ENCODE measurements at places on chromosomes 6 and 20. TPM values are rescaled to one million over a fixed set of nuclear protein-coding genes. Genes with fewer than 3 reads are reported as not detected.

Gene MLN
- total RNA-seq: not detected

Gene TRIM10
- total RNA-seq: 0.17 TPM

Gene TFAP2B
- not detected for total RNA-seq

Gene LRFN2
- not detected for total RNA-seq

Gene HDGFL1
- total RNA-seq: not detected

Gene MAP7
- 1.9 TPM for total RNA-seq

Gene ZCCHC3
- total RNA-seq: 29.9 TPM

DNA sequence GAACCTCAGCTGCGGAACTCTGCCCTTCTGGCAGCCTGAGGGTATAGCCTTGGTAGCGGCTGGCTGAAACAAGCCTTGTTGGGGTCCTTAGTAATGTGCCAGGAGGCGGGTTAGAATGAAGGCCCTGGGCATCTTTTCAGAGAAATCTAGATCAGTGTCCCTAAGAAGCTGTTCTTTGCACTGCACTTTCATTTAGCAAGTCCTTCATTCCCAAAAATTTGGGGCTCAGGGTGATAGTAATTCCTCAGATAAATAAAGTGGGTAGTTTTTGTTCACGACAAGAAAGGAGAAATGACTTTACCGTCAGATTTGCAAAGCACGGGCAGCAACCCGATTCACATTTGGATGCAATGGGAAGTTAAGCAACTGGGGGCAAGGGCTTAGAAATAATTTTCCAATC lies 3.2 kb downstream of the INSM1 start:
- no peak for DNase-seq

- DNase-seq: no peak
Measured at GRCh38 chr20:62425281-62426058, 1.9 kb downstream of the RBBP8NL start.

DNA sequence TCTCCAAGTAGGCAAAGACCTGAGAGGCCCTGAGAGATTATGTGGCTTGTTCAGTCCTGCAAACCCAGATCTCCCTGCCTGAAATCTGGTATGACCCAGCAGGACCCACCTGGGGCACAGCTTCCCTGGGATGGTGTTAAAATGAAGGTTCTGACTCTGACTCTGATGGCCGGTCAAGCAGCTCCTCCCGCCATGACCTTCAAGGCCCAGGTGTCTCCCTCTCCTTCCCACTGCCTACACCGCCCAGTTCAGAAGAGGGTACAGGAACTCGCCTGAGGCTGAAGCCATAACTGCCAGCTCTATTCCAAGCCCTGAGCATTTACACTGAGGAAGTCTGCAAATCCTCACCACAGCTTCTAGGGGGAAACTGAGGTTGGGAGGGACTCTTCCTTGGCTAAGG lies 5.9 kb upstream of the CST7 start:
- DNase-seq: no peak

DNA sequence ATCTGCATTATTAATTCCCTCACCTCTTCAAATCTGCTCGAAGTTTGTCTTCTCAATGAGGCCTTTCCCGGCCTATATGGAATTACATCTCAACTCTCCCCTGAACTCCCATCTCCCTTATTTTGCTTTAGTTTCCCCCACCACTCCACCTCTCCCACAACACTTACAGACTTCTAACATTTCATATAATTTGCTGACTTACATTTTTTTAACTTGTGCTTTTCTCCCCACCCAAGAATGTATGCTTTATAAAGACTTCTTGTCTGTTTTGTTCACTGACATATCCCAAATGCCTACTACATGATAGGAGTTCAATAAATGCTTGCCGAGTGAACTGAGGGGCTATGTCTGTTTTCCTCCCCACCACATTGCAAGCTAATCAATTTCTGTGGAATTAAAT lies 3.9 kb upstream of the MARCKS start:
- no peak for DNase-seq

- no peak for DNase-seq
Measured at GRCh38 chr6:158460602-158461169, 99.2 kb upstream of the TMEM181 start.

- no peak for DNase-seq
Measured at GRCh38 chr6:18241208-18242038, 22.9 kb downstream of the DEK start.

DNA sequence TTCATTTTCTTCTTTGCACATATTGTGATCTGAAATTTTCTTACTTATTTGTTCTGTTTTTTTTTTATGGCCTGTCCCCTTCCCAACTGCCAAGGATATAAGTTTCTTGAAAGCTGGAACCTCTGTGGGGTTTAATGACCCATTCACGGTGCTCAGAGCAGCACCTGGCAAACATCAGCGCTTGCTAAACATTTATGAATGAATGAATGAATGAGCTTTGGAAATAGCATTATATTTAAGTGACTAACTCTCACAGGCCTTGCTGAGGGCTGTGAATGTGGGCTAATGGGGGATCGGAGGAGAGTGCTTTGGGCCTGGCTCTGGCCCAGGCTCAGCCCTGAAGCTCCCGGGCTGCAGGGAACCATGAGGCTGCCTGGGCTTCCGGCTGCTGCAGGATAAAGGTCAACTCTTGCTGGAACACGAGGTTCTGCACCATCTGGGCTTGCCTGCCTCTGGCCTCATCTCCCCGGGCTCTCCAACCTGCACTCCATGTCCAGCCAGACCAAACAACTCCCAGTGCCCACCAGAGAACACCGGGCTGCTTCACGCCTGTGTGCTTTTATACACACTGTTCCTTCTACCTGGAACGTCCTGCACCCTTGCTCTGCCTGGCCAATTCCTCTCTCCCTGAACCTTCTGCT lies 14.6 kb upstream of the ARMC12 start:
- DNase-seq: no peak

- peak; percentile 86 for DNase-seq
Measured at GRCh38 chr6:30007132-30007764, 53.8 kb upstream of the POLR1H start.

DNA sequence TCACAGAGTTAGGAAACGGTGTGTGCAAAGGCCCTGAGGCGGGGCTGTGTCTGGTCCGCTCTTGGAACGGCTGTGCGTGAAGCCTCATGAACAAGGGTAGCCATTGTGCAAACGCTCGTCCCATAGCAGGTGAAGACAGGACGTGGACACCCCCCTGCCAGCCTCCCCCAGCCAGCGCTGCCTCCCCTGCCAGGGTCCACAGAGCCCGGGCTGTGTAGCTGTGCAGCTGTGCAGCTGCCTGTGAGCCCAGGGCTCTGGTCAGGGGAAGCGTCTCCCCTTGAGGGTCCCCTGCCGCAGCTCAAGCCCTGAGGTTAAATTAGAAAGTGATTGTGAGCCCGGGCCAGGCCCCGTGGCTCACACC lies 139.4 kb downstream of the TAF4 start:
- DNase-seq: no peak

- no peak for DNase-seq
Measured at GRCh38 chr6:84416043-84416657, 188.7 kb upstream of the CEP162 start.

DNA sequence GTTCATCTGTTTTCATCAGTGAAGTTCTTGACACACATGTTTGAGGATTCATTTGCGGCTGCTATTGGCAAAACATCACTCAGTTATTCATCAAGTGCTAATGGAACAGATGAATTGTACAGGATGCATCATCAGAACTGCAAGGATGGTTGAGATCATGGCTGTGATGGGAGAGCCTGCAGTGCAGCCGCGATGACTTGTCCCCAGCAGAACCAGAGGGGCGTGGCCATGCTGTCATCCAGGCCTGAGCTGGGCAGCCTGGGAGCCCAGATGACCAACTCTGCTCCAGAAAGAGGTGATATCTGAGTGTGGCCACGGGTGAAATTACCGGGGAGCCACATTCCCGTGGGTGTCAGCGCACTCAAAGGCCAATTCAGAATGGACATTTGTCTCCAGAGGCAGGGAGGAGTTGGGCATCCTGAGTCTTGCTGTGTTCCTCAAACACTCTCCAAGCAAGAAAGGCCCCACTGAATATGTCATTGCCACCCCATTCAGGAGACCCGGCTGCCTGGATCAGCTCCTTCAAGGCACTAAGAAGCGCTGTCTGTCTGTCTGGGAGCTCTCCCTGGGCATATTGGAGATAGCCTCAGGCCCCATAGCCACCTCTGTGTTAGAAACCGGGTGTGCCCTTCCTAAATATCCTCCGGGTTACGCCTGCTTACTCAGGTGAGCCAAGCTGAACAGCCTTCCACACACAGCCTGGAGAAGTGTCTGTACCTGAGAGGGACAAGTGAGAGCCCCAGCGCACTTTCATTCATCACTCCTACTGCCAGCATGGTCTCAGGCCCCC lies 66.7 kb downstream of the SYNDIG1 start:
- DNase-seq: no peak

- DNase-seq: no peak
Measured at GRCh38 chr20:24917797-24918578, 31.1 kb upstream of the CST7 start.

GRCh38 chr6:166156942-166157341 lies 10.7 kb downstream of the TBXT start:
- DNase-seq: no peak

DNA sequence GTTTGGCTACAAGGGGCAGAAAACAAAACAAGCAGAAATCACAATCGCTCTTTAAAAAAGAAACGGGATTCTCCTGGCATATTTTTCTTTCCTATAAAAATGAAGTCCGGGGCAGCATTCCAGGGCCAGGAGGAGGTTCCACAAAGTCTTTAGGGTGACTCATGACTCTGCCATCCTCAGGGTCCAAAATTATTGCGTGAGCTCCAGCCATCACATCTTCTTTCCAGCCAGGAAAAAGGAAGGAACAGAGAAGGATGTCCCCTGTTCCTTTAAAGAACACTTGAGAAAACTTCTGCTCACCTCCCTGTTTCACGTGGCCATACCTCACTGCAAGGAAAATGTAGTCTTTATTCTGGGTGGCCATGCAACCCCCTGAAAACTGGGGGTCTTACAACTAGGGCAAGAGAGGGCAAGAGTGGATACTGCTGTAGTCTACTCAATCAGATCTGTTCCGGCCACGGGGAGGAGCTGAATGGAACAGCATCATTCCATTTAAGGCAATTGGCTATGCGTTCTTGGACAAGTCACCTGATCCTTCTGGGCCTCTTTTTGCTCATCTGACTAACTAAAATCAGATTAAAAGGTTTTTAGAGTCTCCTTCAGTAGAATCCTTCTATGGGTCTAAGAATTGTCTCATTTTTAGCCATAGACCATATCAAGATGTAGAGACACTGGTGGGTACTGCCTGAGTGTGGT lies 49.4 kb downstream of the CTCFL start:
- DNase-seq: no peak

DNA sequence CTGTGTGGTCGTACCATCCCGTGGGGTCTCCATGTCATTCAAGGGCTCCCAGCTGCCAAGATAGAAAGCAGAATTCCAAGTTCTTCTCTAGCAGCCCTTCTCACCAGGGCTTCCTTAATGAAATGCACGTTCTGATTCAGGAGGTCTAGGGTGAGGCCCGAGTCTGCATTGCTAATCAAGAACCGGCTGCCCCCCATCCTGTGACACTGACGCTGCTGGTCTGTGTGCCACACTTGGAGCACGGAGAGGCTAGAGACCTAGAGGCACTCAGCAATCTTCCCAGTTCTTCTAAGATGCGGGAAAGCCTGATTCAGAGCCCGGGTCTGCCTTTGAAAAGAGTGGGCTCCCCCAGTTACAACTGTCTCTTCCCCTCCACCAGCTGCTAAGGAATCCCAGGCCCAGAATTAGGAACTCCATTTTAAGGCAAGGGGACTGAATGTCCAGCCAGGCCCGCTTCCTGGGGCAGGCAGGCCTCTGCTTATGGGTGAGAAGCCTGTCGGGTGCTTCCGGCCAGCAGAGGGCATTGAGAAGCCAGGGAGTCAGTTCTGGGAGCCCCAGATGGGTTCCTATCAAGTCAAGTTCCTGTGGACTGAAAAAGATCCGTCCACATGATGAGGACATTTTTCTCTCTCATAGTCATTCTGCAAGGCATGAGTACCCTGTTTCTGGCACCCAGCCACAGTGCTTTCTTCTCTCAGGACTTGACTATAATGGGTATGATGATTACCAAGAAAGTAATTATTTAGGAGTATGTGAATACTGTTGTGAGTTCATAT lies 69.8 kb upstream of the RIN2 start:
- DNase-seq: peak; percentile 93

DNA sequence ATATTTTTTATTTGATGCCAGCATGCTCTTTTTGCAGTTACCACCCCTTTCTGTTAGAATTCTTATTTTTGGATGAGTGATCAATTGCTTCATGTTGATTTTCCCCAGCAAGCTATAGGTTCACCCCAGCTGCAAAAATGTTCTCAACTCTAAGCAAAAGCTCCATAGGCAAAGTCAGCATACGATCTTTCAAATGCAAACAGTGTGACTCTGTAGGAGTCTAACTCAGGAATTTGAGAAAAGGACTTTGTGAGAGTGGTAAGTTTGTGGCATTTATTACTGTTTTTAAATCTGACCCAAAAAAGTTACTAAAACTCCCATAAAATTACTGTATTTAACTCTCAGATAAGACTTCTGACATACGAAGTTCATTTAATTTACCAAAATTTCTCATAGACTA lies 134.9 kb upstream of the HSF2 start:
- no peak for DNase-seq

DNA sequence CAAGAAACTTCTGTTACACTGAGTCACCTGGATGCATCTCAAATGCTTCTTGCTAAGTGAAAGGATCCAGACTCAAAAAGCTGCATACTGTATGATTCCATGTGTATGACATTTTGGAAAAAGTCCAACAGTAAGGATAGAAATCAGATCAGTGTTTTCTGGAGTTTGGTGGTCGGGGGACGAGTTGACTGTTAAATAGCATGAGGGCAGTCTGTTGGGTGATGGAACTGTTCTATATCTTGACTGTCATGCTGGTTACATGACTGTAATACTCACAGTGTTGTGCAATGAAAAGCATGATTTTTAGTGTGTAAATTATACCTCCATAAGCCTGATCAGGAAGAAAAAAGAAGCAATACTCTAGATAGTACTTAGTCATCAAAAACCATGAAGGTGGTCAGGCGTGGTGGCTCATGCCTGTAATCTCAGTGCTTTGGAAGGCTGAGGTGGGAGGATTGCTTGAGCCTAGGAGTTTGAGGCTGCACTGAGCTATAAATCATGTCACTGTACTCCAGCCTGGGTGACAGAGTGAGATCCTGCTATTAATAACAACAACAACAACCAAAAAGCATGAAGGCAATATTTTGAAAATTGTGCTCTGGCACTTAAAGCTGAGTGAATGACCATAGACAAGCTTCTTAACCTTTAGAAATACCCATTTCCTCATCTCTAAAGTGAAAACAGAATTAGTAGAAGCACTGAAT lies 30.5 kb upstream of the SASH1 start:
- no peak for DNase-seq

- no peak for DNase-seq
Measured at GRCh38 chr6:37762806-37763205, 56.7 kb upstream of the ZFAND3 start.

GRCh38 chr6:40848868-40849514 lies 190.0 kb downstream of the UNC5CL start:
- no peak for DNase-seq

- no peak for DNase-seq
Measured at GRCh38 chr20:50263831-50264230, 73.2 kb downstream of the CEBPB start.

GRCh38 chr6:169310983-169311382 lies 57.3 kb upstream of the THBS2 start:
- peak; percentile 66 for DNase-seq

All from esophagus muscularis mucosa (tissue), 4 donors.